Stimulated activated CD8-positive, alpha-beta memory T cell treated with anti-CD3 and anti-CD28 coated beads, Interleukin-4, amount 100 ng/mL, for 48 hours (primary cell): ENCODE measurements at places on chromosomes 3 and 15.

- no peak for DNase-seq
Observed at GRCh38 chr15:34994925-34995324, 6.8 kb upstream of the ZNF770 start.

GRCh38 chr3:17431004-17431403, 311.4 kb downstream of the TBC1D5 start:
- no peak for DNase-seq

DNA sequence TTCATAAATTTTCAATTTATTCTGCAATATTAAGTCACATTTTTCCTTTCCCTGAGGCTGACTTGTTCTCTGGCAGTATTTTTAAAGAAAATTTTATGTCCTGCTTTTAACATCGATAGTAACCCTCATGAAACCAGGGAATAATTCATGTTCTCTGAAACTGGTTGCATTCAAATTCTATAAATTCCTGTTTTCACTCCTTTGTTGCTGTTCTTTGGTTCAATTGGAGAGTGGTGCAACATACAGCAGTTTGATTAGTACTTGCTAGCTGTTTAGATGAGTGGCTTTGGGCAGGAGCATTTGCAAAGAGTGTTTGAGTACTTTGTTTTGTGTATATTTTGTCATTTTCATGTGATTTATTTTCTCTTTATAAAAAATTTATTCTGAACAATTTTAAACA, 19.2 kb downstream of the ZIC1 start:
- DNase-seq, result no peak

DNA sequence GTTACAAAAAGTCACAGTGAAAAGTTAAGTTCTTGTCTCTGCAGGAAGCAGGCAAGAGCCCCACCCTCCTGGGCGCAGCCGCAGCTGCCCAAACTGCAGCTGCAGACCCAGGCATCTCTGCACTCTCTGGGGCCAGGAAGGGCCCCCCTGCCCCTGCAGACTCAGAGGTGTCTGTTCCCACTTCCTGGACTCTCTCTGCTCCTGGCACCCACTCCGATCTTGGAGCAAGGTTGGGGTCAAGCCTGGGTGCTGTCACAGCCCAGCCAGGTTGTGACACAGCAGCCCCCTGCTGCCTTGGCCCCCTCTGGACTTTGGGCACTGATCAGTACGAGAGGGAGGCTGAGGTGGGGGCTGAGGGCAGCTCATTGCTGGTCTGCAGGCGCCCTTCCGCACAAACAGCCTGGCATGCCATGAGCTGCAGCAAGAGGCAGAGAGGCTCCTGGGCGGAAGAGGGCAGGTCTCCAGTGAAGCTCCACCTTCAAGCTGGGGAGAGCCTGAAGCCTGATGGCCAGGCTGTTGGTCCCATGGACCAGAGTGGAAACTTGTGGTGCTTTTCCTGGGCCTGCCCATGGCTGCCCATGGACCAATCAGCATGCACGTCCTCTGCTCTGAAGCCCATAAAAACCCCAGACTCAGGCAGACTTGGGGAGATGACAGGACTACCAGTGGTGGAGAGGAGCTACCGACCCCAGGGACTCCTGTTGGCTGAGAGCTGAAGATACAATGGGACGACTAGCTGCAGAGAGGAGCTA, 42.9 kb upstream of the LRRFIP2 start:
- no peak for DNase-seq

GRCh38 chr15:97841558-97841957, 118.9 kb upstream of the ARRDC4 start:
- no peak for DNase-seq

- DNase-seq, result no peak
Observed at GRCh38 chr3:192133271-192133670, 594.1 kb downstream of the FGF12 start.

DNA sequence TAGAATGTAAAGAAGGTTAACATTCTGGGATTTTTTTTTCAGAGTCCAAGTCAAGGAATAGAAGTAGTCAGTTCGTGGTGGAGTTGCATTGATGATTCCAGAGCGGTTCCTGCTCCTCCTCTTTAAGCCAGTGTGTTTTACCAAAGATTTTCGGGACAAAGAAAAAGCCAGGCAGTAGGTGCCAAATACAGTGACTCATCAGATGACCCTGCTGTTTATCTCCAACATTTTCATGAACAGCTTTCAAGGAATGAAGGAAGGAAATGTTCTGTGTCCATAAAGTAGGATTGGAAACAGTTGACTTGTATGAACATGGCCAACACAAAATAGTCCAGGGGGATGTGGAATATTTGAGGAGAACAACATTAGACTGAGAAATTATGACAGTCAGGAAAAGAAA, 142.4 kb upstream of the TMC3 start:
- no peak for DNase-seq

- DNase-seq, result no peak
Observed at GRCh38 chr3:127273206-127273605, 14.6 kb downstream of the PRR20G start.

DNA sequence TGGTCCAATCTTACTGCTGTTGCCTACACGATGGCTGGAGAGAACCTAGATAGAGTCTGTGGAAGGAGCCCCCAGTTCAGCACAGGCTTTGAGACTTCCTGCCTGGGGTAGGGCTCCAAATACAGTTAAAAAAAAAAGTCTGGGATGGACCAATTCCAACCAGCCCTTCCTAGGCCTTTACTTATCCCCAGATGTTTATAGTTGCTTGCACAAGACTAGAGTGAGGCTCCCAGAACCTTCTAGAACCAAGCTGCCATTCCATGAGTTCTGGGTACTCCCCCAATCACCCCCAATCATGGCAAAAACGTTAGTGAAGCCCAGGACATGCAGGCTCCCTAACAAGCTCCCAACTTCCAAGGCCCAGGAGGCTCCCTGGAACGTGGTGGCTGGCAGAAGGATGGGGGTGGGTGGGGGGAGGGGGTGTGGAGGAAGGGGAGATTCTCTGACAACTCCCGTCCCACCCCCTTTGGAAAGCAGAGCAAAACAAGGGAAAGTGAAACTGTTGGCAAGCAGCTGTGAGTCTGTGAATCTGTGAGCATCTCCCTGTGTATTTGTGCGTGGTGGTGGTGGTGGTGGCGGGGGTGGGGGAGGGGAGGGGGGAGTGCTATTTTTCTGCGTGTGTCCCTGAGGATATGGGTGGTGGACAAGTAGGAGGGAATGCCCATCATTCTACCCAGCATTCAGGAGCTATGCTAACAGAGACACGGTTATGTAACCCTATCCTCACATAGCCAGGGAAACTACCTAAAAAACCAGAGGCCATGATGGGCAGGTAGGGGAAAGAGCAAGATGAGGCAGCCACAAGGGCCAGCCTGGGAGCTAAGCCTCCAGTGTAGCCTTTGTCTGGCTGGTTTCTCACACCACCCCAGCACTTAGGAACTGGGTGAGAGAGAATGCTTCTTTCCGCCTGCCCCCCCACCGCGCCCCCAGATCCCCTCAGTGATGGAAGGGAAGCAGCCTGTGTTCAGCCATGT, 2.0 kb downstream of the MST1R start:
- no peak for DNase-seq

DNA sequence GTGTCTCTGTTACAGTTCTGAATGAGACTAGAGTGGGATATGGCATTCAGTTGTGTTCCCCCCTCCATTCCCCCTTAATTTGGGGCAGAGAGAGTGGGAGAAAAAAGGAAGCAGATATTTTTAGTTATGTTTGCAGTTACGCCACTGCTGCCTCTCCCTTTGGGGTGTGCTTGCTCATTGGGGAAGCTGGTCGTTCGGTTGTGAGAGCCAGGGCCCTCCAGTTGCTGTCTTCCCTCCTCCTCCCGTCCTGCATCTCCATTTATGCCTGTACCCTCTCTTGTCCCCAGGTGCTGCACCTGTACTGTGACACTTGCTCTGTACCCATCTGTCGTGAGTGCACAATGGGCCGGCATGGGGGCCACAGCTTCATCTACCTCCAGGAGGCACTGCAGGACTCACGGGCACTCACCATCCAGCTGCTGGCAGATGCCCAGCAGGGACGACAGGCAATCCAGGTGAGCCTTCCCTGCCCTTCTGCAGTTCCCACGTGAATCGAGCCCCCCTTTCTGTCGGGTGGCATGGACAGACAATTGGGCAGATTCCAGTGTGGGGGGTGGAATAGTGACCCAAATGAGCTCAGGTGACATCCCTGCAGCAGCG, 55.8 kb downstream of the TRIM71 start:
- no peak for DNase-seq
